ENCODE measurements at places on chromosomes 5 and 9. TPM values are rescaled to one million over a fixed set of nuclear protein-coding genes. Genes with fewer than 3 reads are reported as not detected.

- H3K27me3 ChIP-seq, result no peaks in the 10 kb centered on the region
- no peak for DNase-seq
- no peaks in the 10 kb centered on the region for H3K4me1 ChIP-seq
- no peaks in the 10 kb centered on the region for H3K36me3 ChIP-seq
These were observed 153.5 kb downstream of the ZNF608 start for GRCh38 chr5:124592891-124593290.

DNA sequence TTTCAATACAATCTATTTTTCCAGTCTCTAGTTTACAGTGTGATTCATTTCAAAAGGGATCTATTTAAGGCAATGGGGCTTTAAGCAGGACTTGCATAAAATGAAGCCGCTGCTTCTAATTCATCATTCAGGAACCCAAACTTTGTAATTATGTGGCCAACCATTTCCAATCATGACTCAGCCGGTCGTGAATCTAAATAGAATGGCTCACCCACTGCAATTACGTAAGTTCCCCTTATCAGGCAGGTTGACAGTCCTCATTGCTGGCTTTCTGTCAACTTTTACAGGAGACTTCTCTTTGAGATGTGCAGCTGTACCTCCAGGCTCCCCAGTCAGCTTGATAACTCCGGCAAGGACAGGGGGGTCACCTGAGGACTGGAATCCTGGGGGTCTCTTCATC lies 152.8 kb upstream of the DAP start:
- no peaks in the 10 kb centered on the region for H3K36me3 ChIP-seq
- no peak overlapping the region for H3K27ac ChIP-seq
- H3K4me1 ChIP-seq, result no peaks in the 10 kb centered on the region
- no peak for DNase-seq

- peaks cover 4% of the 10 kb centered on the region for H3K4me1 ChIP-seq
- H3K36me3 ChIP-seq, result no peaks in the 10 kb centered on the region
- H3K4me3 ChIP-seq, result no peak overlapping the region
- H3K27me3 ChIP-seq, result no peaks in the 10 kb centered on the region
- no peak overlapping the region for H3K27ac ChIP-seq
These were observed 143.3 kb downstream of the SEC61B start for GRCh38 chr9:99365233-99365980.

DNA sequence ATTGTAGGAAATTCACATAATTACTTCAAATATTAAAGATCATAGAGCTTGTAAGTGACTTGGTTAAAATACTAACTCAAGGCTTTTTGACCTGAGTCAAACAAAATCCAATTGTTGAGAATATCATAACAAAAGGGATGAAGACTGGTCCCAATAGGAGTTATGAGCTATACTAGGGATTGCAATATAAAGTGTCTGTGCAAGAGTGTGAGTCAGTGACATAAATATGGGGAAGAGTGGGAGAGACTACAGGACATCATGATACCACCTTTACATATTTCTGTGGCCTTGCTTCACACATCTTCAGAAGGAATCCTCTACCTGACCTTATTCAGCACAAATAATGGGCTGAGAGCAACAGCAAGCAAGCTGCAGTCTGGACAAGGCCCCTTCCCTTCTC lies 180.9 kb upstream of the SLC24A2 start:
- no peaks in the 10 kb centered on the region for H3K36me3 ChIP-seq
- H3K27ac ChIP-seq, result no peak overlapping the region
- no peaks in the 10 kb centered on the region for H3K27me3 ChIP-seq
- H3K4me1 ChIP-seq, result no peaks in the 10 kb centered on the region

GRCh38 chr5:43110606-43111170 lies 10.0 kb upstream of the ZNF131 start:
- no peaks in the 10 kb centered on the region for H3K27me3 ChIP-seq
- H3K27ac ChIP-seq, result no peak overlapping the region
- no peak overlapping the region for H3K4me3 ChIP-seq
- DNase-seq, result no peak
- no peaks in the 10 kb centered on the region for H3K36me3 ChIP-seq
- no peaks in the 10 kb centered on the region for H3K4me1 ChIP-seq

- H3K4me3 ChIP-seq, result no peak overlapping the region
- H3K27me3 ChIP-seq, result no peaks in the 10 kb centered on the region
- no peak for DNase-seq
- H3K27ac ChIP-seq, result no peak overlapping the region
- H3K4me1 ChIP-seq, result no peaks in the 10 kb centered on the region
- no peaks in the 10 kb centered on the region for H3K36me3 ChIP-seq
These were observed 42.6 kb downstream of the DIRAS2 start for GRCh38 chr9:90600029-90600428.

GRCh38 chr5:117776977-117777376 lies 1202.4 kb upstream of the SEMA6A start:
- H3K4me3 ChIP-seq, result no peak overlapping the region
- H3K4me1 ChIP-seq, result no peaks in the 10 kb centered on the region
- DNase-seq, result no peak

DNA sequence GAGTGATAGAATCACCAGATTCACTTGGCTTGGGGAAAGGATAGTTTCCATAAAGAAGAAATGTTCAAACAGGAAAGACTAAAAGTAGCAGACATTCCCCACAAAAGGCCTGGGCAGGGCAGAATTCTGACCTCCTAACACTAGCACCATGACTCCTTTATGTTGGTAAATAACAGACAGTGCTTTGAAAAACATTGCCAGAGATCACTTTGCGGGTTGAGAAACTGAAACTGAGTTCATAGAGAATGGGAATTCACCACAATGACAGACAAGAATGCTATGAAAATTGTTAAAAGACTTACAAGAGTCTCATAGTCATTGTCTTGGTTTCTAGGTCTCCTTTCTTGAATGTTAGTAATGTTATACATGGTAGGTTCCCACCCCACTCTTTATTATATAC lies 172.5 kb upstream of the GLRA1 start:
- DNase-seq, result no peak
- H3K4me1 ChIP-seq, result no peaks in the 10 kb centered on the region
- no peaks in the 10 kb centered on the region for H3K36me3 ChIP-seq
- H3K4me3 ChIP-seq, result no peak overlapping the region
- H3K27me3 ChIP-seq, result no peaks in the 10 kb centered on the region
- H3K27ac ChIP-seq, result no peak overlapping the region

DNA sequence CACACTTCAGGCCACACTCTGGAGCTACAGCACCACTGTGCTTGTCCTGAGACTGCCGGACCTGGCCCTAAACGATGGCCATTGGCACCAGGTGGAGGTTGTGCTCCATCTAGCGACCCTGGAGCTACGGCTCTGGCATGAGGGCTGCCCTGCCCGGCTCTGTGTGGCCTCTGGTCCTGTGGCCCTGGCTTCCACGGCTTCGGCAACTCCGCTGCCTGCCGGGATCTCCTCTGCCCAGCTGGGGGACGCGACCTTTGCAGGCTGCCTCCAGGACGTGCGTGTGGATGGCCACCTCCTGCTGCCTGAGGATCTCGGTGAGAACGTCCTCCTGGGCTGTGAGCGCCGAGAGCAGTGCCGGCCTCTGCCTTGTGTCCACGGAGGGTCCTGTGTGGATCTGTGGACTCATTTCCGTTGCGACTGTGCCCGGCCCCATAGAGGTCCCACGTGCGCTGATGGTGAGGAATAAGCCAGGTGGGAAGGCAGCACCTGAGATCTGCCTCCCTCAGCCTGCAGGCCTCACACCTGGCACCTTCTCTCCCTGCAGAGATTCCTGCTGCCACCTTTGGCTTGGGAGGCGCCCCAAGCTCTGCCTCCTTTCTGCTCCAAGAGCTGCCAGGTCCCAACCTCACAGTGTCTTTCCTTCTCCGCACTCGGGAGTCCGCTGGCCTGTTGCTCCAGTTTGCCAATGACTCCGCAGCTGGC lies 14.7 kb downstream of the CRB2 start:
- DNase-seq, result no peak
- H3K27me3 ChIP-seq, result no peaks in the 10 kb centered on the region
- H3K27ac ChIP-seq, result no peak overlapping the region
- no peaks in the 10 kb centered on the region for H3K4me1 ChIP-seq
- no peaks in the 10 kb centered on the region for H3K36me3 ChIP-seq
- no peak overlapping the region for H3K4me3 ChIP-seq

DNA sequence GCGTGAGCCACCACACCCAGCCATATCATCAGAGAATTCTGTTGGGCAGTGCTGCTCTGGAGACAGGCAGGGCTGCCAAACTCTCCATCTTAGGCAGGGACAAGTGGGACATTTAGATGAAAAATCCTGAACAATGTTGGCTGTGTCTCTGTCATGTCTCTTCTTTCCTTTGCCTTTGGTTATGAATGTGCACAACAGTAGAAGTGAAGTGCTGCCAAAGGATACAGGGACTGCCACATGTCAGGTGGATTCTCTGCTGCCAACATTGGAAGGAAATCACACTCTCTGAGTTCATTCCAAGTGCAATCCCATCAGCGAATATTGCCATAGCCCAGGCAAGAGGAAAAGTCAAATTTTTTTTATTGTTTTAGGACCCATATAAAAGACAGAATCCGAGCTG lies 348.8 kb downstream of the TRPM3 start:
- H3K4me3 ChIP-seq, result no peak overlapping the region
- H3K4me1 ChIP-seq, result no peaks in the 10 kb centered on the region
- H3K27me3 ChIP-seq, result no peaks in the 10 kb centered on the region
- H3K36me3 ChIP-seq, result no peaks in the 10 kb centered on the region
- H3K27ac ChIP-seq, result no peak overlapping the region

DNA sequence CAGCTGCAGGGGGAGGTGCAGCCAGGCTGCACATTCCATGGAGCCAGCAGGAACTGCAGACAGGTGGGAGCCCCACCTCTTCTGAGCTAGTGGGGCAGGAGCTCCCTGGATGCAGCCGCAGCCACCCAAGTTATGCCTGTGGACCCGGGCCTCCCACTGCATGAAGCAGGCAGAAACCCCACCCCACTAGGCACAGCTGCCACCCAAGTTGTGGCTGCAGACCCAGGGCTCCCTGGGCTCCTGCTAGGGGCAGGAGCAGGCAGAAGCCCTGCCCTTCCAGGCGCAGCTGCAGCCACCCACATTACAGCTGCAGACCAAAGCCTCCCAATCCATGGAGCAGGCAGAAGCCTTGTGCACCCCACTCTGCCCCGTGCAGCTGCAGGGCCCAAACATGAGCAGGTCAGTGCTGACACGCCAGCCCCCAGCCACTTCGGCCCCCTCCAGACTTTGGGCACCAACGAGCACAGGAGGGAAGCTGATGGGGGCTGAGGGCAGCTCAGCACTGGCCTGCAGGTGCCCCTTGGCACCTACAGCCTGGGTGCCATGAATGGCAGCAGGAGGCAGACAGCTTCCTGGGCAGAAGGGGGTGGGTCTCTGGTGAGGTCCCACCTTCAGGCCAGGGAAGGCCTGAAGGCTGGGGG lies 106.9 kb downstream of the C9orf50 start:
- no peaks in the 10 kb centered on the region for H3K36me3 ChIP-seq
- H3K27ac ChIP-seq, result no peak overlapping the region
- no peak overlapping the region for H3K4me3 ChIP-seq
- H3K27me3 ChIP-seq, result no peaks in the 10 kb centered on the region
- DNase-seq, result no peak

DNA sequence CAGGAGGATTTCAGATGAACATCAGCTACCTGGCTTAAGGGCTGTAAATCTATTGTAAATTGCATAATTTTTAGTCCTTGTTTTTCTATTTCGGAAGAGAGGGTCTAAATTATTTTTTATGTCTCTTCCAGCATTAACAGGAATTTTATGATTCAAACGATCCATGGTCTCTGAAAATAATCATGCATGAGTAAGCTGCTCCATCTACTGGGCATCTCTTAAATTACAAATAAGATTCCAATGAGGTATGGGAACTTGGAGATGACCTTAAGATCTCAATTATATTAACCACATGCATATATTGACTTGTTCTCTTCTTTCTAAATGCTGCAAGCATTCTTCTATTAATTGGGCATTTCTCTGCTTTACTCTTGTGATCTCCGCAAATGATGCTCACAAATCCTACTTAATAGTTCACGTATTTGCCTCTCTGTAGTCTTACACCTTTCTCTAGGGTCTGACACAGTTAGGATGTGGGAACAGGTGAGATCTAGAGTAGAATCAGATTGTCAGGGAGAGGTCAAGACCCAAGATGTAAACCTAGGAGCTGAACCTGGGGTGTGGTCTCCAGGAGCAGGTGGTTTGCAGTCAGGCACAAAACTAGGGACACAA lies 86.9 kb downstream of the NUDT12 start:
- H3K4me3 ChIP-seq, result no peak overlapping the region
- H3K27me3 ChIP-seq, result no peaks in the 10 kb centered on the region
- H3K27ac ChIP-seq, result no peak overlapping the region

DNA sequence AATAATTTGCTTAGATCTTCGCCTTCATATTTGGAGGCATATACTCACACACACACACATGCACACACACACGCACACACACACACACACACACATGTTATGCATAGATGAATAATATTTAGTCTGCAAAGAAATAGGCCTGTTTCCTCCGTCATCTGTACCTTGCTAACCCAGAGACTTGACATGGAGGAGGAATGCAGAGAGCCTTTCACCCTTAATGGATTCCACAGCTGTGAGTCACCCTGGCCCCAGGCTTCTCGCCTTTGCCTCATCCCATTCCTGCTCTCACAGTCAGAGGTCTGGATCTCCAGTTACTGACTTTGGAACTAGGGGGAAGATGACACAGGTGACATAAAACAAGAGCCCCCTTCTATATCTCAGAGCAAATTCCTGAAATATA lies 29.7 kb downstream of the ZNF462 start:
- no peak for DNase-seq
- H3K27me3 ChIP-seq, result no peaks in the 10 kb centered on the region
- no peaks in the 10 kb centered on the region for H3K4me1 ChIP-seq
- H3K27ac ChIP-seq, result no peak overlapping the region
- no peak overlapping the region for H3K4me3 ChIP-seq

DNA sequence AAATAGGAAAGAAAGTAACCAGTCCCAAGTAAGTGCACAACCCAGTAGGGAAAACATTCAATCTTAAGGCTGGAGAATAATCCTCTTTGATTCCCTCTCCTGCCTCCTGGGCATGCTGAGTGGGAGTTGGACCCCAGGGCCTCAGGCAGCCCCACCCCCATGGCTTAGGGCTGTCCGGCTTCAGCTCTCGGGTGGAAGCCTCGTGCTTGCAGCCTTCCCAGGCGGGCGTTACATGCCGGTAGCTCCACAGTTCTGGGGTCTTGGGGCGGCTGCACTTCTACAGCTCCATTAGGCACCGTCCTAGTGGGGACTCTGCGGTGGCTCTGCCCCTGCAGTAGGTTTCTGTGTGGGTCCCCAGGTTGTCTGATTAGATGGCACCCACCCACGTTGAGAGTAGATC lies 10.1 kb downstream of the GLIPR2 start:
- DNase-seq, result no peak
- peaks cover 10% of the 10 kb centered on the region for H3K36me3 ChIP-seq
- no peak overlapping the region for H3K4me3 ChIP-seq
- H3K4me1 ChIP-seq, result peaks cover 56% of the 10 kb centered on the region
- no peak overlapping the region for H3K27ac ChIP-seq

- no peaks in the 10 kb centered on the region for H3K36me3 ChIP-seq
- H3K4me1 ChIP-seq, result peaks cover 36% of the 10 kb centered on the region
- H3K27me3 ChIP-seq, result no peaks in the 10 kb centered on the region
These were observed at the start of gene RAPGEF1 for GRCh38 chr9:131739959-131740648. TSS of gene RAPGEF1 (minus strand) at chr9:131740076. CDS start at chr9:131739830, 246 bp downstream.

The PPP3R2 gene
- not detected for total RNA-seq

The OR1K1 gene
- total RNA-seq, result not detected

The AQP7 gene
- 1.9 TPM for total RNA-seq

The CNTLN gene
- total RNA-seq, result 11.4 TPM

The NTNG2 gene
- 2.0 TPM for total RNA-seq

The NR2F1 gene
- 1.1 TPM for total RNA-seq

The SLC12A7 gene
- 34.6 TPM for total RNA-seq

The PARP8 gene
- total RNA-seq, result 34.7 TPM
